A549 treated with Mapracorat at 1 μM for 4 hours (cell line): ENCODE measurements at places on chromosomes 13 and 19. TPM values are rescaled to one million over a fixed set of nuclear protein-coding genes. Genes with fewer than 3 reads are reported as not detected.

Gene PCDH9
- total RNA-seq = 5.2 to 6.9 TPM (median 6.4 TPM) in 5 replicates

Gene ZNF154
- total RNA-seq = not detected in 5 replicates

Gene PDE4A
- 3.5 to 4.7 TPM (median 4.3 TPM) in 5 replicates for total RNA-seq

Gene MYO1F
- total RNA-seq = 0.16 to 0.48 TPM (median 0.24 TPM) in 5 replicates

Gene HSH2D
- total RNA-seq = 0.08 to 0.12 TPM (median 0.09 TPM) in 3 of 5 replicates, not detected in the others

Gene MCEMP1
- total RNA-seq = not detected in 5 replicates

Gene ZNF497
- 0.91 to 1.7 TPM (median 1.3 TPM) in 5 replicates for total RNA-seq

Gene FSD1
- 7.4 to 9.3 TPM (median 8.8 TPM) in 5 replicates for total RNA-seq

Gene SPIB
- total RNA-seq = 0.06 to 0.45 TPM (median 0.24 TPM) in 5 replicates

Gene SHC2
- 0.60 to 1.8 TPM (median 1.4 TPM) in 5 replicates for total RNA-seq

Gene ZNF556
- total RNA-seq = 0.12 TPM in 1 of 5 replicates, not detected in the others

Gene KLK14
- 0.20 to 0.55 TPM (median 0.43 TPM) in 5 replicates for total RNA-seq

Gene ZNF296
- 9.3 to 15.7 TPM (median 13.8 TPM) in 5 replicates for total RNA-seq

Gene RGS9BP
- 0.34 to 0.63 TPM (median 0.48 TPM) in 5 replicates for total RNA-seq

Gene NCCRP1
- 0.81 to 1.6 TPM (median 1.4 TPM) in 5 replicates for total RNA-seq

Gene HCST
- total RNA-seq = 0.30 to 0.45 TPM (median 0.35 TPM) in 5 replicates

Gene GADD45B
- 96.2 to 118 TPM (median 108 TPM) in 5 replicates for total RNA-seq

Gene FRY
- total RNA-seq = 0.19 TPM in 1 of 5 replicates, not detected in the others

Gene PRTN3
- 0.13 to 0.42 TPM (median 0.30 TPM) in 5 replicates for total RNA-seq

Gene MAP3K10
- total RNA-seq = 12.1 to 16.8 TPM (median 15.5 TPM) in 5 replicates

Gene SETDB2
- 1.6 to 2.4 TPM (median 2.1 TPM) in 5 replicates for total RNA-seq

Gene PABPC3
- total RNA-seq = 0.14 to 0.25 TPM (median 0.18 TPM) in 5 replicates

Gene LGI4
- total RNA-seq = 0.08 to 0.30 TPM (median 0.17 TPM) in 5 replicates

Gene SRRM5
- total RNA-seq = 0.53 to 1.1 TPM (median 0.79 TPM) in 5 replicates

Gene TIMM50
- total RNA-seq = 169 to 233 TPM (median 220 TPM) in 5 replicates

Gene APLP1
- 73.4 to 99.4 TPM (median 94.1 TPM) in 5 replicates for total RNA-seq

Gene ALDH16A1
- 14.4 to 28.1 TPM (median 24.4 TPM) in 5 replicates for total RNA-seq

Gene PGLYRP2
- total RNA-seq = 0.06 TPM in 1 of 5 replicates, not detected in the others

Gene UBE2L5
- not detected in 5 replicates for total RNA-seq

Gene MBD3L2
- total RNA-seq = not detected in 5 replicates
